ENCODE measurements at places on chromosomes 4 and X.

GRCh38 chr4:16770710-16771285 lies 127.6 kb downstream of the LDB2 start:
- DNase-seq: no peak

DNA sequence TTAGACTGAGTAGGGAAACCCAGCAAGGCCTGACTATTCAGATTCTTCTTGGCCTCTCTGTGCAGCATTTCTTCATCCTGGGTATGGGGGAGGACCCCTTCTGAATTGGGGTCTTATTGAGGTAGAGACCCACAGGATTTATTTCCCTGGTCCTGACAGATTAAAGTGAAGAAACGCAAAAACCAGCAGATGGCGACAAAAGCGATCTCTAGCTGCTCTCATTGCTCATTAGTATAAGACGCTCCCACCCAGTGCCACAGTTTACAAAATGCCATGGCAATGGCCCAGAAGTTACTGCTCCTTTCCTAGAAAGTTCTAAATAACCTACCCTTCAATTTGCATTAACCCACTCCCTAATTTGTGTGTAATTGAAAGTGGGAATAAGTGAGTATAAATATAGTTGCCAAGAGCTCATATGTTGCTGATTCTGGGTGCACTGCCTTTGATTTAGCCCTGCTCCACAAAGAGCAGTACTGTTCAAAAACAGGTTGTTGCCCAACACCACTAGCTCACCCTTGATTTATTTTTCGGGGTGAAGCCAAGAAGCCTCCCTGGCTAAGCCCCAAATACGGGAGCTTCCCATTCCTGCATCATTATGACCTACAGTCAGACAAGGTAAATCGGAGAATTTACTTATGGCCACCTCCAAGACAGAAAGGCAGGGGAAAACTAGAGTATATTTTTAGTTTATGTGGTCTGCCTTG lies 3.7 kb upstream of the BEX4 start:
- DNase-seq: peak; percentile 42

GRCh38 chr4:55524844-55525571 lies 21.7 kb downstream of the CLOCK start:
- DNase-seq: no peak

DNA sequence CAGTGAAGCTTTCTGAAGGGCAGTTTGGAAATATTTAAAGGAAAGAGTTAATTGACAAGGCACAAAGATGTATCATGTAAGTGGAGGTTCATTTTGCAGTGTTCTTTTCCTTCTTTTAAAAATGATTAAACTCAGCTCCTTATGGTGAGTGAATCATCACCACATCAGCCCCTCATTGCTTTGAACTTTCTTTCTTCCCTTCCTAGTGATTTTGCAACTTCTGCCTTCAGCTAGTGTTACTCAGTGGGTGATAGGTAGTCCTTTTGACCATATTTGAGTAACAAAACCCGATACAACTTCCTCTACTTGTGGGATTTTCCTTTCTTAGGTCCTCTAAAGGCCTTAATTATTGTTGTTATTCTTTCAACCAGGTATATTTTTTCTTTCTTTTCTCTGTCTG lies 8.2 kb downstream of the ZCCHC4 start:
- DNase-seq: no peak

GRCh38 chr4:55117511-55117910 lies 7.9 kb downstream of the KDR start:
- no peak for DNase-seq

DNA sequence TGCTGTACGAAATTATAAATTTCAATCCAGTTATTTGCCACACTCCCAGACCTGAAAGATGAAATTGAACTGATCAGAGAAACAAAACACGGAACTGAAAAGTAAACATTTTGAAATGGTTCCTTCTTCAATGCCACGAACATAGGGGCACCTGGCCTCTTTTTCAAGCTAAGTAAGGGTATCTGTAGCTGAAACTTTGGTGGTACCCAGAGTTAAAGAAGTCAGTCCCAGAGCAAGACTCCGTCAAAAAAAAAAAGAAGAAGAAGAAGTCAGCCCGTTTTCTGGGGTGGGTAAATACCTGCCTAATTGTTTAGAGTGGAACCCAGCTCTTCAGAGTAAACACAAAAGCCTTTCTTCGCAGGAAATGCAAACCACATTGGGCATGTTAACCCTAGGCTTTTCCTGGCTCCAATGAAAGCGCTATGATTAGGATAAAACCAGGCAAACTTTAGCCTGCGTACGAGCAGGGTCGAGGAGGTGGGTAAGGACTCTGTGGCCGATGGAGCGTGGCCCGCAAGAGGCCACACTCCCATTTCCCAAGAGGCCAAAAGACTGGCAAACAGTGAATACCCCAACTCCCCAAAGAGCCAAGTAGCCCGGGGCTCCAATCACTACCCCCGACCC lies 1.3 kb downstream of the ANTXR2 start:
- no peak for DNase-seq

GRCh38 chr4:123452616-123453015 lies 56.0 kb downstream of the SPRY1 start:
- DNase-seq: no peak

- no peak for DNase-seq
Measured at GRCh38 chr4:158016511-158016910, 156.3 kb downstream of the GASK1B start.

GRCh38 chr4:142850478-142850877 lies 4.4 kb upstream of the INPP4B start:
- no peak for DNase-seq
